Activated CD8-positive, alpha-beta memory T cell treated with anti-CD3 and anti-CD28 coated beads, Interleukin-2, amount 10 ng/mL, durations not matched to agents 7 days and 5 days (primary cell): ENCODE measurements at places on chromosomes 16 and 17. TPM values are rescaled to one million over a fixed set of nuclear protein-coding genes. Genes with fewer than 3 reads are reported as not detected.

GCGR gene
- not detected for total RNA-seq

DNA sequence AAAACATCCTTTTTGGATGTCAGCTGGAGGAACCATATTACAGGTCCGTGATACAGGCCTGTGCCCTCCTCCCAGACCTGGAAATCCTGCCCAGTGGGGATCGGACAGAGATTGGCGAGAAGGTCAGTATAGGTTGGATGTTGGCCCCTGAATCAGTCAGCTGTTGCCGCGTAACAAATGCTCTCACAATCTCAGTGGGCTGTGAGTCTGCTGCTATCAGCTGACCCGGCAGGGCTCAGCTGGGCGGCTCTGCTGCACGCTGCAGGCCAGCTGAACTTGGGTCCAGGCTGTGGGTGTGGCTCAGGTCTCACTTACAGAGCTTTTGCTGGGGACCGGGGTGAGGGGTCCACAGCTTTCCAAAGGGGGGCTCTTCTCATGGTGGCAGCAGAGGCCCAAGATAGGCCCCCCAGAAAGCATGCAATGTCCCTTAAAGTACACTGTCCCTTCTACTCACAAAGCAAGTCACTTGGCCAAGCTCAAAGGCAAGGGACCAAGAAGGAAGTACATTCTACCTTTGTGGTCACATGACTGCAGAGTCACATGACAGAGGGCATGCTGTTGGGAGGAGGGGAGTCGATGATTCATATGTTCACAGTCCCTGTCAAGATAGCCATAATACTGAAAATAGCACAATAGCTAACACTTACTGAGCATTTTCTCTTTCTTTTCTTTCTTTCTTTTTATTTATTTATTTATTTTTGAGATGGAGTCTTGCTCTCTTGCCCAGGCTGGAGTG, 134.2 kb downstream of the ABCC1 start:
- no peak for DNase-seq

DNA sequence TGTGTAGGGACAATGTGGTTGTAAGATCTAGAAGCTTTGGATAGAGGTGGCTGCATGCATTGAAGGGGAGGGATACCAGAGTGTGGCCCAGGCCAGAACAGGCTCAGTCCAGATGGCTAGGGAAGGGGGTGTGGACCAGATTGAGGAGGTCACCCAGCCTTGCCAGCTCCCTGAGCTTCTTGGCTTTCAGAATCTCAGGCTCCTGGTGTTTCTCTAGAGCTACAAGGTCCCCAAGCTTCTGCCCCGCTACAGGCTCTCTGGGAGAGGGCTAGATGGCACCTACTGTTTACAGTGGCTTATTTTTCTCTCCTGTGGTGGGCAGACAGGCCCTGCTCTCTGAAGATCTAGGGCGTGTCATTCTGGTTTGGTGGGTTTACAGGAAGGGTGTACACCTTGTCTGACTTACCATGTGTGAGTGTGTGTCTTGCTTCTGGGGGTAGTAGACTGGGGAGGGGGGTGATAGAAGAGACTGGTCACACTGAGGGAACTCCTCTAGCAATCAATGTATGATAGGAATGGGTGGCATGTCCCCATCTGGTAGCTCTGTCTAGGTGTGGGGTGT, 1.1 kb downstream of the RARA start:
- no peak for DNase-seq

- no peak for DNase-seq
Observed at GRCh38 chr16:82017911-82018568, 6.8 kb upstream of the SDR42E1 start.

GRCh38 chr17:10585529-10585928, 36.1 kb upstream of the MYH2 start:
- no peak for DNase-seq

DNA sequence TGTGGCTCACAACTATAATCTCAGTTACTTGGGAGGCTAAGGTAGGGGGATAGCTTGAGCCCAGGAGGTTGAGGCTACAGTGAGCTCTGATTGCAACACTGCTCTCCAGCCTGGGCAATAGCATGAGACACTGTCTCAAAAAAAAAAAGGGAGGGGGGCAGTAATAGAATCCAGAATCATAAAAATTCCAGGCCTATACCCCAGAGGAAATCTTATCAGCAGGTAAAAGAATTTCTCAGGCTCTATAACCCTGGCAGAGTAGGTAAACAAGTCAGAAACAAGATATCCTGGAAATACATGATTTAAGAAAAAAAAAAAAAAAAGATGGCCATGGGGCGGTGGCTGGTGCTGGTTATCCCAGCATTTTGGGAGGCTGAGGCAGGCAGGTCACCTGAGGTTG, 12.9 kb downstream of the SPAG9 start:
- DNase-seq = no peak

- DNase-seq = no peak
Observed at GRCh38 chr17:28366605-28367004, 1.6 kb upstream of the SEBOX start.

DNA sequence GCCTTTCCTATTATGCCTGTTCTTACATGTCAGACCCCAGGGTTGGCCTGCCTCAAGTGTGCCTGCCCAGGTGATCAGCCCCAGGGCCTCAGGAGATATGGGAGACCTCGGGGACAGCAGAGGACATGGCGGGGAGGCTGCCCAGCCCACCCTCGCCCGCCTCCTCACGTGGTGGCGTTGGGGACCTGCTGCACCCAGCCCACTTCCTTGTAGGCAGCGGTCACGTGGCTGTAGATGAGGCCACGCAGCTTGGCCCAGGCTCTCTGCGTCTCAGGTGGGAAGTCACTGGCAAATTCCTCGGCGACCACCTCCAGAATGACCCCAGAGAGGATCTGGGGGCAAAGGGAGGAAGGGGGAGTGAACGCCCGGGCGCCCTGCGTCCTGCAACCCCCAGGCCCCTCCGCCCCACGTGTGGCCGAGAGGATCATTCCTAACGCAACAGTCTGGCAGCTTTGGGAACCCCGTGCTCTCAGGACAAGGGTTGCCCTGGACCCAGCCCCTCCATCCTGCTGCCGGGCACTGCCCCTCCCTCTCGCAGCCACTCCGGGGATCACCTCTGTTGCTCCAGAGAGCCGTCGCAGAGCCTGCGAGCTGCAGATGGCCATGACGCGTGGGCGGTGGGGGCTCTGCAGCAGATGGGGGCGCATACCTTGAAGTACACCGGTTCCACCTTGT, 6.6 kb downstream of the CYGB start:
- no peak for DNase-seq
